Epithelial cell of umbilical artery (primary cell): ENCODE measurements at places on chromosomes 2 and 18. TPM values are rescaled to one million over a fixed set of nuclear protein-coding genes. Genes with fewer than 3 reads are reported as not detected.

The SLC40A1 gene
- 4.5 and 12.9 TPM in 2 replicates for total RNA-seq

The G6PC2 gene
- not detected in 2 replicates for total RNA-seq

The MERTK gene
- 7.8 and 17.6 TPM in 2 replicates for total RNA-seq

The RAD51AP2 gene
- not detected in 2 replicates for total RNA-seq

The SYT4 gene
- not detected in 2 replicates for total RNA-seq
